Left renal pelvis (tissue), 4 donors: ENCODE measurements at places on chromosomes 11 and 22.

- DNase-seq = no peak
Observed at GRCh38 chr22:19637408-19638281, 76.7 kb upstream of the SEPTIN5 start.

DNA sequence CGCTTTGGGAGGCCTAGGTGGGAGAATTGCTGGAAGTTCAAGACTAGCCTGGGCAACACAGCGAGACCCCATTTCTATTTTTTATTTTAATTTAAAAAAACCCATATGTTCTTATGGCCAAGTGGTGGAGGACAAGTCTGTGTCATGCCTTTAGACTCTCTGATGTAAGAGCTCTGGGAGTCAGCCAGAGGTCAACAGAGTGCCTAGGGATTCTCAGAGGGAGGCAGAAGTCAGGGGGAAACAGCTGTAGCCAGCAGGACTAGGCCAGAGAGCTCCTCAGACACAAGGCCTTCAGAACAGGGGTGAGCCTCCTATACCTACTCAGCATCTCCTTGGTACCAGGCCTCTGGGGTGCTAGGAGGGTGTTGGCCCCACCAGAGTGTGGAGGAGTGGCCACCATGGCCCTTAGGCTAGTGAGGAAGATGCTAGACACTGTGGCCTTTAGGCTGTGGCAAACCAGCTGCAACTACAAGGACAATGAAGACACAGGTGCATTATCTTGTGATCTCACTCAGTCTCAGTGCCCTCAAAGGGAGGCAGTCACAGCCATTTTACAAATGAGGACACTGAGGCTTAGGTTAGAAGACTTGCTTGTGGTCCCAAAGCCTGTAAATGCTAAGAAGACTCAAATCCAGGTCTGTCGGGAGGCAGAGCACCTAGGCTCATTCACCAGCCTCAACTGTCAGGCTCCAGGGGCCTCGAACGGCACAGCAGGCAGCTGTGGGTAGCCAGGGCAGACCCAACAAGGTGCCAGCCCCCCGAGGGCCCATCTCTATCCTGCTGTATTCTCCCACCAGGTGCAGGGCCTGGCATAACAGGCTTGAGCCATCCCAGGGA lies 5.0 kb downstream of the ZP1 start:
- no peak for DNase-seq

DNA sequence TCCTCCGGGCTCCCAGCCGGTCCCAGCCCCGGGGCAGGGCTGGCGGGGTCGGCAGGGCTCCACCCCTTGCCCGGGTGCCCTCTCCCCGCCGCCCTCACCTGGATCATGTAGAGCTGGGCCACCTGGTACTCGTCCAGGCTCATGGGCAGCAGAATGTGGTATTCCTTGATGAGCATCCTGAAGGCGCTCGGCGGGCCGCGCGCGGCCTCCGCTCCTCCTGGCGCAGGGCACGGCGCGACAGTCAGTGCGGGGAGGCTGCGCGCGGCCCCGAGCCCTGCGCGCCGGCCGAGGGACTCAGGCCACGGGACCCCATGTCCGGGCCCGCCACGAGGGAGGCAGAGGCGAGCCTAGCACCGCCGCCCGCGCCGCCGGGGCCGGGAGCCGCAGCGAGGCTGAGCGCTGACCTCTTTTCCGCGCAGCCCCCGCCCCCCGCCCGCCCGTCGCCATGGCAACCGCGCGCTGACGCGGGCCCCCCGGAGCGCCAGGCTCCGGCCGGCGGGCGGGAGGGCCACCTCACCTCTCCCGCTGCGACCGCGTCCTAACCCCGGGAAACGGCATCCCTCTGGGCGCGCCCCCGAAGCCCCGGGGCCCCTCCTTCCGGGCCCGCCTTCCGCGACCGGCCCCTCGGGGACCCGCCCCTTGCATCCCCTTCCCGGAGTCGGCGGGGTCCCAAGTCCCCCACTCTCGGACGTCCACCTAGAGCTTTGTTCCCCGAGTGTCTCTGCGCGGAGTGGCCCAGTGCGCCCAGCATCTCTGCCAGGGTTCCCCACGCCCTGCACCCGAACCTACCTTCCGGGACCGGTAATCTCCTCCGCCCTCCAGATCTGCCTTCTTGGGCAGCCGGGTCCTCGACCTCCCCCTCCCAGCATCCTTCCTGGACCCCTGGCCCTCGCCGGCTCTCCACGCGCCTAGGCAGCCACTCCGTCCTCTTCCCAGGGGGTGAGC lies 886 bp downstream of the PITPNM1 start:
- no peak for DNase-seq

DNA sequence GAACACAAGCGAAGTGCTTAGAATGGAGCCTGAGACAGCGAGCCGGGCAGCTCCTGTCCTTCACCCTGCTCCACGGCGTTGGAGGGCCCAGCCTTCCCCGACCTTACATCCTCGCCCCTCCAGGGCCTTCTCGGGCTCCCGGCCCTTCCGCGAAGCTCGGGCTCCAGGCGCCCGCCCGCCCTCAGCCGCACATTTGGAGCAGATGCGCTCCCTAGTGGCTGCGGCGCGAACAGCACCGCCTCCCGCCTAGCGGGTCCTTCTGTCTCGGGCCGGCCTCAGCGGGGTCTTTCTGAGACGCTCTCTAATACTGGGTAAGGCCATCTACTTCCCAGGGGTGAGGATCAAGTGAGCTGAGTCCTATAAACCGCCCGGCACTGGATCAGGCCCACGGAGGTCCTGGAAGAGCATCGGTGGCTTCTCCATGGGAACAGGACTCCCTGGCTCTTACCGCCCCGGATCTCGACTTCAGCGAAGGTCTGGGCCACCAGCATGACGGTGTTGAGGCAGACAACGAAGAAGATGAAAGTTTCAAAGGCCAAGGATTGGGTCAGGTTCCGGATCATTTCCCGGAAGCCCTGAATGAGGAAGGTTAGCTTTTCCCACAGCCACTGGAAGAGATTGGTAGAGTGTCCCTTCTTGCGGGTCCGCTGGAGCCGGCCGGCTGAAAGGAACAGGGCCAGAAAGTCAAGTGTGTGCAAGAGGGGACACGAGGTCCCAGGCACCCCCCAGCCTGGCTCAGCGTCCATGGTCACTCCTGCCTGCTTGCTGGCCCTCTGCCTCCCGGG lies 3.7 kb downstream of the CATSPER1 start:
- no peak for DNase-seq

GRCh38 chr11:120144501-120144900 lies 6.6 kb upstream of the TRIM29 start:
- no peak for DNase-seq

GRCh38 chr11:126924376-126925040 lies 76.1 kb downstream of the KIRREL3 start:
- DNase-seq = no peak
